ENCODE measurements at places on chromosomes 7 and 10. TPM values are rescaled to one million over a fixed set of nuclear protein-coding genes. Genes with fewer than 3 reads are reported as not detected.

INSIG1 gene
- 45.7 TPM for total RNA-seq

IGFBP1 gene
- not detected for total RNA-seq

ZNF12 gene
- 19.0 TPM for total RNA-seq

UCN3 gene
- not detected for total RNA-seq

SORCS1 gene
- not detected for total RNA-seq

TM9SF3 gene
- 97.8 TPM for total RNA-seq

TEX47 gene
- total RNA-seq = not detected

C1QL3 gene
- total RNA-seq = 0.19 TPM

EXOC6 gene
- 12.4 TPM for total RNA-seq

KIF11 gene
- 40.5 TPM for total RNA-seq

GPR15LG gene
- total RNA-seq = not detected

CYP26C1 gene
- 0.04 TPM for total RNA-seq

RARRES2 gene
- not detected for total RNA-seq

SHTN1 gene
- not detected for total RNA-seq

SPAM1 gene
- not detected for total RNA-seq

HEPACAM2 gene
- not detected for total RNA-seq

AEBP1 gene
- 14.0 TPM for total RNA-seq

NUDT5 gene
- total RNA-seq = 133 TPM

NSMCE4A gene
- total RNA-seq = 69.6 TPM

MCU gene
- total RNA-seq = 19.0 TPM
